Calu3 (cell line): ENCODE measurements at places on chromosomes 3 and 15. TPM values are rescaled to one million over a fixed set of nuclear protein-coding genes. Genes with fewer than 3 reads are reported as not detected.
A peak's percentile ranks its signal among the peaks of the same experiment; 100 is the strongest.

DNA sequence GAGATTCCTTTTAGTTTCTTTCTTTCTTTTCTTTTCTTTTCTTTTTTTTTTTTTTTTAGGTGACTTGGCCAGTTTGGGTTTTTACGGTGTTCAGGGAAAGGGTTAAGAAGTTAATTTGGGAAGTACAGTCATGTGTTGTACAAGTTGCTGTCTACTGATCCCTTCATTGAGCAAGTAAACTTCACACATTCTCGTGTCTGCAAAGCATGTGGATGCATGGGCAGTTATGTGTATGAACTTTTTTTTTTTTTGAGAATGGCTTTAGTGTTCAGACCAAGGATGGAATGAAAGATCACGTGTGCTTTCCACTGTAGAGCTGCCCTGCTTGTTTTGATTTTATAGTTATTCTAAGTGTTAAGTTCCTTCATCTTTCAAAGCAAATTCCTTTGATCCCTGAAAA lies 132.3 kb downstream of the PGPEP1L start:
- no peak overlapping the region for H3K4me3 ChIP-seq
- no peaks in the 10 kb centered on the region for H3K36me3 ChIP-seq
- no peak for DNase-seq
- no peaks in the 10 kb centered on the region for H3K4me1 ChIP-seq
- H3K27ac ChIP-seq: no peak overlapping the region

DNA sequence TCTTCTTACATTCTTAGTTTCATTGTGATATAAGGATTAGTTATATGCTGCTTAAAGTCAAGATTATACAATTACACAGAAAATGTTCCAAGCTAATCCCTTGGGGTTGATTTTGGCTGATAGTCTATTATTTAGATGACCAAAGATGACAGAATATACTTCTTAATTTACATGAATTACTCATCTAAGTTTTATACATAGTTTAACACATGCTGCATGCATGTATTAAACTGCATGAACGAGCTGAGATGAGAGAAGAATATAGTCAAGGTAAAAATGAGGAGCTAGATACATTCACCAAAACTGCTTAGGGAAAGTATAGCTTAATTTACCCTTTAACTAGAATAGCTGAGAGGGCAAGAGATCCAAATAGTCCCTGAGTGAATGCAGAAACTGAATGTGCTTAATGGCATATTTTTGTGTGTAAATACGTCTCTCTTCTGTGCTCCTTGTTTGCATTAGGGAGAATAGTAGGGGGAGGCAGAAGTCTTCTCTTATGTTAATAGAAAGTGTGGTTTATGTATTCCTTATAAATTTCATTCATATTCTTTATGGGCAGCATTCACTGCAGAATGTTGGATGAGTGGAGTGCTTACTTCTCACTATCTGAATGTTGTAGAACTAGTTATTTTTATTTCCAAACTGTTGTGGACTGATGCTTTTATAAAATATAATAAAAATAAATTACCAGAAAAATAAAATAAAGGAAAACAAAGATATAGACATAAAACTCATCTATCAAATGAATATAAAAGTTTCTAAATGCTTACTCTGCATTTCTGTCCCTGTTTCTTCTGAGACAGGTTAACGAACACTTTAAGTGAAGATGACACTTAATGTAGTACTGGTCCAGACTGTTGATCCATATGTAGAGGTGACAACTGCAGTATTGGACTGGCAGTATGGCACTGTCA lies 327.8 kb downstream of the RBMS3 start:
- no peak overlapping the region for H3K4me3 ChIP-seq
- DNase-seq: no peak
- no peaks in the 10 kb centered on the region for H3K36me3 ChIP-seq

The CSPG4 gene
- total RNA-seq: 0.05 TPM in 1 of 2 replicates, not detected in the other

- no peaks in the 10 kb centered on the region for H3K27me3 ChIP-seq
- H3K4me3 ChIP-seq: peak overlapping the region; percentile 90
- peaks cover 48% of the 10 kb centered on the region for H3K36me3 ChIP-seq
These were observed 517 bp downstream of the TMA7 start for GRCh38 chr3:48440590-48440958.

DNA sequence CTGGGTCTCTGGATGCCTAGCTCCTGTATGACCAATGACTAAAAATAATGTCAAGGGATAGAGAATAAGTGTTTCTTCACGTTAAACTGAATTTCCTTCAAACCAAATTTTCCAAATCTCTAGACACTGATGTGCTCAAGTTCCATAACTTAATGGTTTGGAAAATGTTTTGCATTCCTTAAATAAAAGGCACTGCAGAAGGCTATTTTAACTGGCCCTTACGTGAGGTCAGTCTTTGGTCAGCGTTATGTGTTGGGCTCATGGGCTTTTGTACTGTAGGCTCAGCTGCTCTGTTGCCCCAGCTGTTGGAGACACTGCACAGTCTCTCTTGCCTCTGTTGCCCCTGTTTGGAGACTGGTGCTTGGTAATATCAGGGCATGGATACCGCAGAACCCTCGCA lies 188.5 kb downstream of the TPRG1 start:
- no peaks in the 10 kb centered on the region for H3K27me3 ChIP-seq
- H3K4me1 ChIP-seq: peaks cover 11% of the 10 kb centered on the region
- H3K36me3 ChIP-seq: no peaks in the 10 kb centered on the region
- no peak overlapping the region for H3K27ac ChIP-seq
- DNase-seq: no peak

DNA sequence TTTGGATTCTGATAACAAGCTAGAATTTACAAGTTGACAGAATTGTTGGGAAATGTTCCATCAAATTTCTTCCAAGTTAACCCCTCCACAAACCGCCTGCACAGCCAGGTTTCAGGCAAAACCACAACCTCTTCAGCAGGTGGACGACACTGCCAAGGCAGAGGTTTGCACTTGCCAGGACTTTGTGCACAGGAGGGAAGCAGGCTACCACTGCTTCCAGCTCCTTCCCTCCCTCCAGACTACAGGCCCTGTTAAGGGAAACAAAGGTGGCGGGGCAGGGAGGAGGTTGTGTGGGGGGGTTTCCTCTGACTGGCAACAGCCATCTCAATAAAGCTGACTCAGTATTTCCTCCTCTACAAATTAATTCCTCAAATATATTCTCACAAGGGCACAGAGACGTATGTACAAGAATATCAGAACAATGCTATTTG lies 42.2 kb downstream of the TBC1D2B start:
- no peak overlapping the region for H3K4me3 ChIP-seq
- peaks cover 4% of the 10 kb centered on the region for H3K36me3 ChIP-seq
- no peaks in the 10 kb centered on the region for H3K27me3 ChIP-seq
- H3K27ac ChIP-seq: no peak overlapping the region
- no peak for DNase-seq
- no peaks in the 10 kb centered on the region for H3K4me1 ChIP-seq

DNA sequence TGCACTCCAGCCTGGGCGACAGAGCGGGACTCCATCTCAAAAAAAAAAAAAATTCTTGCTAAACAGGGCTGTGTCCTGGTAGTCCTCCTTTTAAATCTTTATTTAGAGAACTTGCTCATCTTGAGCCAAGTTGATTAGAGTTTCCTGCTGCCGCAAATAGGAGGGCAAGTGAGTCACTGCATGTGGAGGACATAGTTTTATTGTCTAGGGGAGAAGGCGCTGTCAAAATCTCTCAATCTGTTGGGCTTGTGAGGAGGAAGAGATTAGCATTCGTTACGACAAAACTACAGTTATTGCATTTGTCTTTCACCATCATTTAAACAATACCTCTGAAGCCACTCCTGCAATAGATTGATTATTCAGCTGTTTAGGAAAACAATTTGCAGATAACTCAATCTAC lies 11.5 kb downstream of the MUC4 start:
- no peak for DNase-seq
- no peak overlapping the region for H3K4me3 ChIP-seq
- H3K36me3 ChIP-seq: peaks cover 3% of the 10 kb centered on the region
- peaks cover 39% of the 10 kb centered on the region for H3K27me3 ChIP-seq
- peaks cover 24% of the 10 kb centered on the region for H3K4me1 ChIP-seq

The POMGNT2 gene
- total RNA-seq: 14.3 and 15.5 TPM in 2 replicates
